ENCODE measurements at places on chromosomes 4 and X. TPM values are rescaled to one million over a fixed set of nuclear protein-coding genes. Genes with fewer than 3 reads are reported as not detected.

ARAP2 gene
- 0.36 TPM for total RNA-seq

NEK1 gene
- 2.8 TPM for total RNA-seq

ADH1A gene
- total RNA-seq = not detected

NPNT gene
- total RNA-seq = 0.14 TPM

PRICKLE3 gene
- 12.7 TPM for total RNA-seq

SYN1 gene
- 0.33 TPM for total RNA-seq

CD99 gene
- total RNA-seq = 250 TPM

ABCG2 gene
- total RNA-seq = 22.4 TPM

XAGE2 gene
- total RNA-seq = not detected

GLRB gene
- total RNA-seq = 0.79 TPM

PPBP gene
- total RNA-seq = not detected

SSX1 gene
- total RNA-seq = not detected

ARL13A gene
- total RNA-seq = 0.09 TPM

TLL1 gene
- 0.40 TPM for total RNA-seq

RPL39 gene
- 3,644 TPM for total RNA-seq

PRDX4 gene
- total RNA-seq = 280 TPM

FOXR2 gene
- total RNA-seq = not detected

SPIN2B gene
- 9.8 TPM for total RNA-seq

MAGEC1 gene
- 0.04 TPM for total RNA-seq

HTR2C gene
- total RNA-seq = not detected

GPR78 gene
- not detected for total RNA-seq

MECP2 gene
- 17.0 TPM for total RNA-seq

F8A1 gene
- 57.7 TPM for total RNA-seq

FAM47E gene
- 0.08 TPM for total RNA-seq

TEX11 gene
- total RNA-seq = not detected

SUPT20HL1 gene
- total RNA-seq = not detected

EREG gene
- total RNA-seq = 38.9 TPM

ETDB gene
- total RNA-seq = not detected

HS6ST2 gene
- 0.07 TPM for total RNA-seq

IRS4 gene
- total RNA-seq = not detected

MUC7 gene
- not detected for total RNA-seq

AFM gene
- not detected for total RNA-seq

GRPR gene
- total RNA-seq = 0.08 TPM
